Prostate gland (tissue), 2 donors: ENCODE measurements at places on chromosomes 1 and 21. TPM values are rescaled to one million over a fixed set of nuclear protein-coding genes. Genes with fewer than 3 reads are reported as not detected.

The FBLIM1 gene
- 33.1 TPM for total RNA-seq

The SSX2IP gene
- 10.7 TPM for total RNA-seq

The VASH2 gene
- 2.6 TPM for total RNA-seq

The ARV1 gene
- 27.6 TPM for total RNA-seq

The TNFRSF8 gene
- 0.32 TPM for total RNA-seq

The NBPF10 gene
- total RNA-seq: 4.1 TPM

The ERICH3 gene
- total RNA-seq: 3.3 TPM

The OLFML2B gene
- total RNA-seq: 3.2 TPM

The LCE4A gene
- not detected for total RNA-seq

The MARCKSL1 gene
- 243 TPM for total RNA-seq

The SLC44A3 gene
- total RNA-seq: 16.2 TPM

The ITLN2 gene
- 2.4 TPM for total RNA-seq

The OLIG1 gene
- total RNA-seq: not detected

The EDARADD gene
- 12.8 TPM for total RNA-seq

The ERRFI1 gene
- total RNA-seq: 60.4 TPM

The GRIK3 gene
- total RNA-seq: 0.36 TPM

The SPRR2G gene
- not detected for total RNA-seq

The DIP2A gene
- total RNA-seq: 82.2 TPM

The ST6GALNAC3 gene
- 0.41 TPM for total RNA-seq

The DNASE2B gene
- total RNA-seq: 8.6 TPM

The KCNJ9 gene
- not detected for total RNA-seq

The CHD5 gene
- 17.0 TPM for total RNA-seq

The PGLYRP4 gene
- total RNA-seq: not detected

The ADAMTSL4 gene
- 9.7 TPM for total RNA-seq

The CRABP2 gene
- total RNA-seq: 27.3 TPM

The KPRP gene
- not detected for total RNA-seq

The PDE9A gene
- 80.0 TPM for total RNA-seq

The LENEP gene
- total RNA-seq: not detected

The DIRAS3 gene
- total RNA-seq: 2.8 TPM

The ODF2L gene
- total RNA-seq: 54.2 TPM
